CD4-positive, alpha-beta T cell treated with Interferon alpha-2 for 1 hour (primary cell): ENCODE measurements at places on chromosomes 12 and 14.

GRCh38 chr12:117589021-117589420 is 227.6 kb upstream of the NOS1 start:
- no peak for DNase-seq

GRCh38 chr12:38869036-38869435 is 36.4 kb downstream of the CPNE8 start:
- DNase-seq, result no peak

DNA sequence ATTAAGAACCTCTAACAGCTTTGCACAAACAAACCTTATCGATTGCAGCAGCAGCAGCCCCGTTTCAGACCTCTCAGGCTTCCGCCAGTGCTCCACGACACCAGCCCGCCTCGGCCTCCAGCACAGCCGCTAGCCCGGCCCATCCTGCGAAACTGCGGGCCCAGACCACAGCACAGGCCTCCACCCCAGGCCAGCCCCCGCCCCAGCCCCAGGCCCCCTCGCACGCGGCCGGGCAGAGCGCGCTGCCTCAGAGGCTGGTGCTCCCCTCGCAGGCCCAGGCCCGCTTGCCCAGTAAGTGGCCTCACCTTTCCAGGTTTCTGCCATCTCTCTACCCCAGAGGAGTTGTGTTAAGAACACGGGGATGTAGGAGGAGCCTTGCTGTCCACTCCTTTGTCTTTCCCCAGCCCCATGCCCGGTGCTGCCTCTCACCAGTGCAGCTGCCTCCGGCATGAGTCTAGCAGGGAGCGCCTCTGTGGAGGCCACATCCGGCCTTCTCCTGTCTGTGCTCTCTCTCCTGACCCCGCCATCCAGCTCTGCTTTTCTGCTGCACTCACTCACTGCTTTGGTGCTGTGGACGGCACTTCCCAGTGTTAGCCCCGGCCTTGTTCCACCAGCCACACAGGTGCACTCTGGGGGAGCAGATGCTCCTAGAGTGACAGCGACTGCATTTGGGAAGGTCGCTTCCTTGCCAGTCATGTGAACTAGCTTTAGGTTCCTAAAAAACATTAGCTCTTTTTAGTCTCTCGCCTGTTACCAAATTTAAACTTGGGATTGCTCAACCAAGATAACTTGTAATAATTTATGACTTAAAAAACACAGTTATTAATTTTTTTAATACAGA is 71.5 kb downstream of the EP400 start:
- DNase-seq, result no peak

DNA sequence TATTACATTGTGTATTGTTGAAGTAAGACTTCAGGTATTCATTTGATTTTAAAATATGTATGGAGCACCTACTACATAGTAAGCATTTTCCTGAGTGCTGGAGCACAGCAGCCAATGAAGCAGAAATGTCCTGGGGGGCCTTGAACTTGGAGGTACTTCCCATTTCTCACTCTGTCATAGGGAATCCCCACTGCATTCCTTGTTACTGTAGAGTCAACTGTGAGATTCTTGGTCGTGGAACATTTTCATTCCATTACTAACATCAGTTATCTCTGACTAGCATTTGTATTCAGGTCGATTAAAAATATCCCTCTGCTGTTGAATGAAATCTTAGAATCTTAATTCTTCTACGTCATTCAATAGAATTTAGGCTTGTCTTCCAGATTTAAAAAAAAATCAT is 66.7 kb downstream of the PDE3A start:
- DNase-seq, result no peak

- no peak for DNase-seq
These were observed 132.5 kb upstream of the RFLNA start for GRCh38 chr12:124162151-124163110.

- DNase-seq, result no peak
These were observed 141.3 kb downstream of the ERC1 start for GRCh38 chr12:1132311-1132710.

- DNase-seq, result no peak
These were observed 18.2 kb upstream of the FSCB start for GRCh38 chr14:44525237-44525636.

DNA sequence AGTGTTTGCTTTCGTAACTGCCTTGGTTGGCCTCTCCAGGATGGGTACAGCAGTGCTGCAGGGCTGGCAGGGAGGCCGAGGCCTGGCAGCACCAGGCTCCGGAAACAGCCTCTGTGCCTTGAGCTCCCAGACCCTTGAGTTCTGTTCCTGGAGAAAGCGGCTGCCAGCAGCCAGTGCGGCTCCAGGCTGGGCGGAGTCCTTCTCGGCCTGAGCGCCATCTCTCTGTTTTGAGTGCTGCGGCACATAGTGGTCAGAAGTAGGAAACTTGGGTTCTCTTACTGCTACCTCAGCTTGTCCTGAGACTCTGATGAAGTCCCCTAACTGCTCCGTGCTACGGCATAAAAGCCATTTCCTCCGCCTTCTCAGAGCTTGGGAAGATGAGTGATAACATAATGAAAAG is 65.9 kb downstream of the KCNA1 start:
- no peak for DNase-seq

DNA sequence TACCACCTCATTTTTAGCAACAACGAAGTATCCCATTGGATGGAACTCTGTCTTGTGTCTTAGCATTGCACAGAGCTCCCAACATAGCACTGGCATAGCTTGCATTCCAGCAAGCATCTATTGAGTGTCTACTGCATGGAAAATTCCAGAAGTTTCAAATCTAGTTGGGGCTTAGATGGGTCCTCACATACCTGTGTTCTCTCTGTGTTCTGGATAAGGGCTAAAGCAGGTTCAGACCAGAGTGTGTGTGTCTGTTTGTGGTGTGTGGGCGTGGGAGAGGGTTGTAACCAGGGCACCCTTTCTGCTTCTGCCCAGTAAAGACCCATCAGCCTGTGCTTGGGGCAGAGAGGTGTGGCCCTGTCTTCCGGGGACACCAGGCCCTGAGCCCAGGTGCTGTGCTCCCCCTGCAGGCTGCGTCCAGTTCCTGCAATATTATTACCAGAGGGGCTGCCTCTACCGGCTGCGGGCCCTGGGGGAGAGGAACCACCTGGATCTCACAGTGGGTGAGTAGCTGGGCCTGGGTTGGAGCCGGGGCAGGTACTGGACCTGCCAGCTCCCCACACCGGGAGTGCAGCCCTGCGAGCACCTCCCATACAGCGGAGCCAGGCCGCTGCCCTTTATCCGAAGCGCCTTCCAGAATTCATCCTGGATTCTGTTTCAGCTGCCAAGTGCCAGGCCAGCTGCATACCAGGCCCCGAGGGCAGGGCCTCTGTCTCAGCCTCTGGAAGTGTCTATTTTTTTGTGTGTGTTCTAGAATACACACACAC is 20.3 kb downstream of the RHOF start:
- peak; percentile 83 for DNase-seq

GRCh38 chr14:51609251-51609954 is 42.3 kb upstream of the FRMD6 start:
- DNase-seq, result no peak

DNA sequence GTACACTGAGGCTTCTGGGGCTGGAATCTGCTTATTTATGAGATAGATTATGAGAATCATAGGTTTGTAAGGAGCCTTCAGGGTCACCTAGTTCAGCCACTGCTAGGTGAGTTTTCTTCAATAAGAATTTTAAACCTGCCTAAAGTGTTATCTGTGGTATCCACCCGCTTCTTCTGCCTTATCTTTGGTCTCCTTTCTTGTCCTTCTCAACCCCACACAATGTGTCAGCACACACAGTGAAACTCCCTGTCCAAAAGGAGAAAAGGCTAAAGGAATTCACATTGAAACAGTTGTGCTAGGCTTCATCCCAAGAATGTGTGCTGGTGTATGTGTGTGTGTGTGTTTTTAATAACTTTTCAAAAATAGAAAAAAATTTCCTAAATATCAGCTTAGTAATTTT is 259.3 kb upstream of the BTG1 start:
- DNase-seq, result peak; percentile 26

DNA sequence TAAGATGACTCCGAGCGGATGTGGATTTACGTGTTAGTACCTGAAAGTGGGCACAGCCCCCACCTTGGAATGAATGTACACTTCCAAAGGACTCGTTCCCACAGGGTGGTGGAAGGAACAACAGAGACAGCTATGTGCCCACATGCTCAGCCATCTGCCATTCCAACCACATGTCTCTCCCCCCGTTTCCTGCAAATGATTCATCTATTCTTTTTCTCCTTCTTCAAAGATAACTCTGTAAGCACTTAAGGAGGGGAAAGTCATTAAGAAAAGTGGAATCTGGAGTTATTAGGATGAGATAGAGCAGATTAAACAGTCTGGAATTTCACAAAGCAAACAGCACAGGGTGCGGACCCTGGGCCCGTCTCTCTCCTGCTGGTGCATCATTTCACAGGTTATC is 18.5 kb upstream of the DUSP6 start:
- DNase-seq, result no peak

- no peak for DNase-seq
These were observed 92.8 kb upstream of the TMTC2 start for GRCh38 chr12:82593901-82594396.

- DNase-seq, result no peak
These were observed 33.5 kb upstream of the SPIC start for GRCh38 chr12:101441461-101442224.

- no peak for DNase-seq
These were observed 133.7 kb downstream of the PRIMA1 start for GRCh38 chr14:93654599-93654998.

DNA sequence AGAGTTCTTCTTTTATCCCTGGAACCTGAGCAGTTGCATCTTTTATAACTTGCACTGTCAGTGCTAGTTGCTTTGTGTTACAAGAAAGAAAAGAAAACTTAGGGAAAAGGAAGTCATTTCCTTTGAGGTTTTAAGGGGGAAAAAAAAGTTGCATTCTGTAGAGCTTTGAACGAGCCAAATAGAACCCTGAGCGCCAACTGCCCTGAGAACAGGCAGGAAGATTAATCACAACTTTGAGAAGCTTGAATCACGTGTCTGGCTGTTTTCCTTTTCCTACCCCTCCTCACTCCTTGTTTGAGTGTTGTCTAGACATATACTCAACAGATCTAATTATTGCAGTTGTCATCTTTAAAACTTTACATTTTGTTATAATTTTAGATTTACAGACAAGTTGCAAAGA is 12.5 kb downstream of the PCNX1 start:
- no peak for DNase-seq

- DNase-seq, result peak; percentile 38
These were observed 65.2 kb downstream of the PAPOLA start for GRCh38 chr14:96567289-96567899.

- no peak for DNase-seq
These were observed 16.9 kb downstream of the ABCB9 start for GRCh38 chr12:122949405-122949804.

DNA sequence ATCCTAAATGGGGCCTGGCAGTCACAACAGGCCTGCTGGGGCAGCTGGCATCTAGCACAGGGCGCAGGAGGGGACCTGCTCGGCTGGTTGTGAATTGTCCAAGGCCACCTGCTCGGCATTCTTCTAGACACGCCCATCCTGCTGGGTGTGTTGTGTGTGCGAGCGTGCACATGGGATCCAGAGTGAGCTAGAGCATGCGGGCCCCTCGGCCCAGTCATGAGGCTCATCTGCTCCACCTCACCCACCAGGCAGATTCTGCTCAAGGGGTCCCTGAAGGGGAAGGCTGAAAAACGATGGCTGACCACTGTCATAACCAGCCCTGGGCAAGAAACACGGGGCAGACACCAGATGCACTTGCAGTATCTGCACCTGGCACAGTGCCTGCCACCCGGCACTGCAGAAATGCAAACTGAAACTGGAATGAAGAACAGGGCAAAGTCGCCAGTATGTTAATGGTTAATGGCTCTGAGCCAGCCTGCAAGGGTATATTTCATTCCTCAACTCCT is 31.8 kb downstream of the MAX start:
- DNase-seq, result no peak

GRCh38 chr12:5154091-5154490 is 110.4 kb downstream of the KCNA5 start:
- no peak for DNase-seq

DNA sequence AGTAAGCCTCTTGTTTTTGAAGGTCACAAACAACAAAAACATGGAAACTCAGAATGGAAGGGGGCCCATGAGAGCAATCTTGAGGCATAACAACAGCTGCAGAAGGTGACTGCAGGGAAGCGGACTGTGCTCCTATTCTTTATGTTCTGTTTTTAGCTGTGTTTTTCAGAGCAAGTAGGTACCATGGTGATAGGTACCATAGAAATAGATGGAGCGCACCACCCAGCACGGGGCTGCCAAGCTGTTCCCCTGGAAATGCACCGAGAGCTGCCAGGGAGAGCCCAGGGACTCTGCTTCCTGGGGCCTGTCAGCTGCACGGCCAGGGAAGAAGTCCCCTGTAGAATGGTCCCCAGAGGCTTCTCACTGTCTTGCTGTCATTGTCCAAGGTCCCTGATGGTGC is 32.8 kb downstream of the DGLUCY start:
- no peak for DNase-seq

GRCh38 chr12:68815232-68815927 is 7.4 kb downstream of the MDM2 start:
- no peak for DNase-seq

DNA sequence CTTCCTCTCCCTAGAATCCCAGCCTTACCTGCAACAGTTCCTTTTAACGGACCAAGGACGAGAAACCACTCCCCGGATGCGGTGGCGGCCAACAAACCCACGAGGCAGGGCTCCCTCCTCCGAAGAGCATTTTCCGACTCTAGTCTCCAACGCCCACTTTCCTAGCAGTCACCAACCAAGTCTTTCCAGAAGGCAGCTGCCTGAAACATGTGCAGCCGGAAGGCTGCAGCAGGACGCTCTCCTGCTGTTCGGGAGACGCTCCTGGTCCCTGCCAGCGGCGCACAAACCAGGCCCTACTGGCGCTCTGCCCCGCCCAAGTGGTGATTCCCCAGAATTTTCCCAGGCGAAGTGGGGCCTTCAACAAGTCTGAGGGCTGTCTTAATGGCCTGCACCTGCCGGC is 21.1 kb upstream of the ADAM20 start:
- no peak for DNase-seq

DNA sequence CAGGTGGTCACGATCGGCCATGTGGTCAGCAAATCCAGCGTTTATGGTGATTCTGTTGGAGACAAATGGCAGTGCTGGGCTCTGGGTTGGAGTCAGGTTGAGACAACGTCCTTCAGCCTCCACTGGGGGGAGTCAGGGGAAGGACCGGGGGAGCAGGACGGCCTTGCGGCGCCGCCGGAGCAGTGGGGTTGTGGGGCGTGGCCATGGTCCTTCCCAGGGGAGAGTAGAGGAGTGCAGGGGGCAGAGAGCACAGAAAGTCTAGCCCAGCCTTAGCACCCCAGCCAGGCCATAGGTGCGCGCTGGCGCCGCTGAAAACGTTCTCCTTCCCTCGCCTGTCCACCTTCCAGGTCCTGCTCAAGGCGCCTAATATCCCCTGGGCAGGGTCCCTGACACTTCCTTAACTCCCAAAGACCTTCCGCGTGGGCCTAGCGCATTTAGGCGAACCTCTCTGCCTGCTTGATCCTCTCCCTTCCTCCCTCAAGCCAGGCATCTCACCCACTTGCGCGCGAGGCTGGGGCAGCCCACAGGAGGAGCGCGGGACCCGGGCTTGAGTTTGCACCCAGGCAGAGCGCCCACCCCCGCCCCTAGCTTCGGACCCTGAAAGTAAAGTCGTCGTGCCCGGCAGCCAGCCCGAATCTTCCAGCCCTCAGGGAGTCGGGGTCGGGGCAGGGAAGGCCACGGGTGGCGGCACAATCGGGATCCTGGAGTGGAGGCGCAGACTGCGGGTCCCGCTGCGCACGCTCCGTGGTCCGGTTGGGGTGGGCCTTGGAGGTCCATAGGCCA is 3.1 kb upstream of the KIF26A start:
- no peak for DNase-seq
